Dermis blood vessel endothelial cell (primary cell): ENCODE measurements at places on chromosomes 7 and 10. TPM values are rescaled to one million over a fixed set of nuclear protein-coding genes. Genes with fewer than 3 reads are reported as not detected.
A peak's percentile ranks its signal among the peaks of the same experiment; 100 is the strongest.

COL26A1 gene
- total RNA-seq, result not detected in 2 replicates

DNA sequence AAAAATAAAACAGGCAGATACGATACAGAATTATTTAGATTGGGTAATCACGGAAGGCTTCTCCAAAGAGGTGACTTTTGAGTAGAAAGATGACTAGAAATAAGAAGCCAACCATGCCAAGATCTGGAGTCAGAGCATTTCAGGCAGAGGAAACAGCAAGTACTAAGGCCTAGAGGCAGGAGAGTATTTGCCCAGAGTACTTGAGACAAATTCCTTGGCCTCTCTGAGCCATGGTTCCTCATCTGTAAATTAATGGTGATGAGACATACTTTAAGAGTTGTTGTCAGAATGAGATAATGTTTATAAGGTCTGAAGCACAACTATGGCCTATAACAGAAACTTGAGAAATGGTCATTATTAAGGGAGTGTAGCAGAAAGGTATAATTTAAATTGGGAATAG is 15.8 kb upstream of the GPR37 start:
- no peak for DNase-seq

- no peak for DNase-seq
These were observed 22.6 kb downstream of the RNF216 start for GRCh38 chr7:5758753-5759335.

DNA sequence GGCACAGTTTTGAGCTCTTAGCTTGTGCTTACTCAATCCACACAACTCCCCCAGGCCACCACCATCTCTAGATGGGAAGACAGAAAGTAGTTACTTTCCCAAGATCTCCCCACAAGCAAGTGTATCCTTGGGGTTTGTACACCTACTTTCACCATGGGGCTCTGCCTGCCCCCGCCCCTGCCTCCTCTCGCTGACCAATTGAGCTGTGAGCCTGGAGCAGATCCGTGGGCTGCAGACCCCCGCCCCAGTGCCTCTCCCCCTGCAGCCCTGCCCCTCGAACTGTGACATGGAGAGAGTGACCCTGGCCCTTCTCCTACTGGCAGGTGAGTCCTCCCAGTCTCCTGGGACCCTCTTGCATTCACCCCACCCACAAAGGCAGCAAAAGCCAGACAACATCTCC is 2.0 kb downstream of the FXYD4 start:
- DNase-seq, result no peak

GRCh38 chr7:27155816-27156507 is 513 bp downstream of the HOXA7 start:
- peak; percentile 80 for DNase-seq

GOLGA7B gene
- under 0.01 and 0.05 TPM in 2 replicates for total RNA-seq

STAG3 gene
- 0.17 and 0.23 TPM in 2 replicates for total RNA-seq

- DNase-seq, result no peak
These were observed 317.7 kb downstream of the GLRX3 start for GRCh38 chr10:130453721-130454542.

TMEM213 gene
- not detected in 2 replicates for total RNA-seq

DNA sequence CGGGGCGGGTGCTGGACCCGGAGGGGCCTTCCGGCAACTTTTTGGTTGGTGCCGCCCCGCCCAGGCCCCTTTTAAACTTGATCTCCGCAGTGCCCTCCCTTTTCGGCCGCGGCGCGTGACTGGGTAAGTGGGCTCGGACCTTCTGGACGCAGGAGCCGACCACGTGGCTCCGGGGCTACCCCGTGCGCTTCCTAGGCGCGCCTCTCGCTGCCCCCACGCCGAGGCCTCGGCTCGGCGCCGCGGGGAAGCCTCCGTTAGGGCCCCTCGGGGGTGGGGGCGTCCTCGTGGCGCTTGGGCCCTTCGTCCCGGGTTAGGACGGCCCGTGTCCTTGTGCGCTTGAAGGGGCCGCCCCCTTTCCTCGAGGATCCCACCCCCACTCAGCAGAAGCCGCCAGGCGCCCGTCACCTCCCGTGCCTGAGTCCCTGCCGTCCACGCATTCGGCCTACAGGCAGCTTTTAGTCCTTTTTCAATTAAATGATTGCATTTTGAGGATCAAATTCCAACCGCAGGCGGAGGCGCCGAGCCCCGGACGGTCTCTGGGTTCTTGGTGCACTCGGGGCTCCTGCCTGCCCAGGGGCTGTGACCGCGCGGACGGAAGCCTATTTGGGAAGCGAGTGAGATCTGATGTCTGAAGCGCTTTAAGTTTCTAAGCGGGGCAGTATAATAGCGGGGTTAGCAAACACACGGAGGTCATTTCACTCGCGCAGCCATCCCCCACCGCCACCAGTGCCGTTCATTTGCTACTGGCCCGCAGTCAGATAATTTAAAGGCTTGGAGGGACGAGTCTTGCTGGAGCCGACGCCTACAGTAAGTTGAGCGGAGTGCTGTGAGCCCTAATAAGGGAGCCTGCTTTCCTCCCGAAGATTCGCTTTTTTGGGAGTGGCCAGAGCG is 31.8 kb upstream of the TOMM7 start:
- DNase-seq, result peak; percentile 74

- no peak for DNase-seq
These were observed 284.1 kb downstream of the KIF20B start for GRCh38 chr10:89985446-89985845.

GRCh38 chr10:95279042-95279820 is 11.6 kb downstream of the PDLIM1 start:
- DNase-seq, result peak; percentile 57

CALY gene
- not detected in 2 replicates for total RNA-seq

ASAH2B gene
- 1.4 and 2.2 TPM in 2 replicates for total RNA-seq

WEE2 gene
- total RNA-seq, result not detected in 2 replicates

GRCh38 chr10:69835875-69836730 is 34.4 kb downstream of the COL13A1 start:
- DNase-seq, result no peak

DNA sequence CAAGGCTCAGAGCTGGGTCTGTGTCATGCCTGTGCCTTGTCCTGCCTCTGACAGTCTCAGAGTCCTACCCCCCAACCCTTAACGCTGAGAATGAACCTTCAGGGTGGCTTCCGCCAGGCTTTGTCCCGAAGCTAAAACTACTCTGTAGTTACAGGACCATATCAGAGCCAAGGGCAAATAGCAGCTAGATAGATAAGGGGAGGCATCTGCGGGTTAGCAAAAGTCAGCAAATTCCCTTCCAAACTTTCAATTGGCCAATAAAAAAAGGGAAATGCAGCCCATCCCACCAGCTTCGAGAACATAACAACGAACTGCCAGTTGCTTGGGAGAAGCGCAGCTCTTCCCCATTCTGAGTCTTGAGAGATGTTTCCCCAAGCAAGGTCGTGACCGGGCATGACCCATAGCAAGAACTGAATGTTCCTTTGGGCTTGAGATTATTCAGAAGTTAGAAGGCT is 17.7 kb downstream of the CCL24 start:
- no peak for DNase-seq

GRCh38 chr7:39356172-39356925 is 209.9 kb upstream of the YAE1 start:
- no peak for DNase-seq

LIPM gene
- total RNA-seq, result not detected in 2 replicates

GRCh38 chr10:6926971-6927370 is 346.9 kb upstream of the PRKCQ start:
- DNase-seq, result no peak

DNA sequence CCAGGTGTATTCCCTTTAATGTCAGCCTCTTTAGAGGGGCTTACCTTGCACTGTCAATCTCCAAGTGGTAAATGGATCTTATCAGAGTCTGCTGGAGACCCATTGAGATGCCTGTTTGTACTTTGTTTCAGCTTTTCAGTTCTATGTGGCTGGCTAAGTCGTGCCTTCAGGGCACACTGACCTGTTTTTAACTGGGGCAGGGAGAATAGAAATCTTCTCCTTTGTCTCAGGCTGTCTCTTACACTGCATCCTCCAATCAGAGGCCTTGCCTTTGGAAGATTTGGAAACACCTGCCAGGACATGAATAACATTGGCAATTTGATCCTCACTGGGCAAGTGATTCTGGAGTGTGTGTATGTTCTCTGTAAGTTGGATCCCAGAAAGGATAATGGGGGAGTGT is 65.0 kb downstream of the POU6F2 start:
- DNase-seq, result no peak

DNA sequence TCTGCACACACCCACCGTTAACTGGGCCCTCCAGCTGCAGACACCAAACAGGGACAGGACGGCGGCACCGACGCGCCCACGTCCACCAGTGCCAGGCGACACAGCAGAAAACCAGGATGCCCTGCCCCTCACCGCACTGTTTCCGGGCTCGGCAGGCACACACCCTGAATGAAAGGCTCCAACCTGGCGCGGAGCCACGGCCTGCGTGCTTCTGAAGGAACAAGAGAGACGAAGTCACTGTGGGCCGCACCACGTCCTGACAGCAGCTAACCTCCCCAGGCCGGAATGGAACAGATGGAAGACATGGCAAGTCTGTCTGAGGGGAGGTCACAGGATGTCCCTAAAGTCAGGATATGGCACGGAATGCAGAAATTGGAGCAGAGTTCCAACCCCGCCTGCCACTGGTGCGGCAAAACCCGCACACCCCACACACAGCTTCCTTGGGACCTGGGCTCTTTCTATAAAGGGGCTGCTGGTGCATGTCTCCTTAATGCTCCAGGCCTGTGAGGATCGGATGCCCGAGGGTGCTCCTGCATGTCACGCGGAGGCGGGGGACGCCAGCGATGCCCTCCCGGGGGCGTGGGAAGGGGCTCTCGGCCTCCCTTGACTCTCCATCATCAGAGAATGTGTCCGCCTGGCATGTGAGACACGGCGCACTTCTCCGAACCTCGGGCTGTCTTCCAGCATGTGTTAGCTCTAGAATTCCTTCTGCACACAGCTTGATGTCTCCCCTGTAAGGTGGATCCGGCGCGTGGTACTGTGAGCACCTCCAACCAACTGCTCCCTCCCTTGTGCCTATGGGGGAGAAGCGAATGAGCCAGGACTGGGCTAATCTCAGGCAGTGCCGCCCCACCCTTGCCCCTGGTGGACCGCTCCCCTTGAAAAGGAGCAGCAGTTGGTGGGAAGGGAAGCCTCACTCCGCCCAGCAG is 3.9 kb upstream of the GPER1 start:
- DNase-seq, result peak; percentile 47

- DNase-seq, result no peak
These were observed 573.9 kb downstream of the TCERG1L start for GRCh38 chr10:130737621-130738020.

NPY gene
- not detected in 2 replicates for total RNA-seq

- no peak for DNase-seq
These were observed 323.4 kb upstream of the GRM3 start for GRCh38 chr7:86320341-86320740.

DNA sequence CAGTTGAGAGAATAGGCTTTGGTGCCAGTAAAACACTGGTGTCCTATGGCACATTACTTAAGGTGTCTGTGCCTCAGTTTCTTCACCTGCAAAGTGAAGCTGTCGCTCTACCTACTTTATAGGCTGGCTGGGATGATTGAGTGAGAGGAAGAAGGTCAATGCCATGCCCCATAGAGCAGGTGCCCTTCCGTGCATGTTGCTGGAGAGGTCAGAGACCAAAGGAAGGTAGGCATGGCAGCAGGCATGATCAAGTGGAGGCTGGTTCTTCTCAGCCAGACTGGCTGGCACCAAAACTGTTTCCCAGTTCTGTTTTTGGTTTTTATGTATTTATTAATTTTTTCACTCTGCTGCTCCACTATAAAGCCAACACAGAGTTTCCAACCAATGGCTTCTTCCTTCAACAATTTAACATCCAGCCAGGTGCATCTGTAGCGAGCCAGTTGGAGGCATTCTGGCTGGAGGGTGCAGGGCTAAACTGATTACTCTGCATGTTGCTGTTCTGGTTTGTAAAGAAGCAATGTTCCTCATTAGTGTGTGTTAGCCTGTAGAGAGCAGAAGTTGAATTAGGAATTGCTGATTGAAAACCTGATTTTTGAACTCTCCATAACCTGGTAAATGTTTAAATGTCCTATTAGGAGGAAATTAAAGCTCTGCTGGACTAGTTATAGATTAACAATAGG is 144.3 kb upstream of the TNS3 start:
- DNase-seq, result no peak

DNA sequence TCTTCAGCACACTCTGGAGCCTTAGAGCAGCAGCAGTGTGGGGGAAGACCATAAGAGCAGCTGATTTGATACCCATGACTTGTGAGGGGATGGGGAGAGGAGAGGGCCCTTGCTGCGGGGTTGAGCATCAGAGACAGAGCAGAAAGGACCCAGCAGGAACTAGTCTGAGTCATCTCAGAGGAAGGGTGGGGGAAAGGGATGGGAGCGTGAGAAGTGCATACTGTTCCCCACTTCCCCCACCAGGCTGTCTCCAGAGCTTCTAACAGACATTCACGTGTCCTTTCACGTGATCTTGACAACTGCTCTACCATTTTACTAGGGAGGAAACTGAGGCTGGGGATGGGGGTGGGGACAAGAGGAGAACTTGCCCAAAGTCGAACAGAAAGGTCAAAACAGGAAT is 38.7 kb downstream of the FAM241B start:
- no peak for DNase-seq

DNA sequence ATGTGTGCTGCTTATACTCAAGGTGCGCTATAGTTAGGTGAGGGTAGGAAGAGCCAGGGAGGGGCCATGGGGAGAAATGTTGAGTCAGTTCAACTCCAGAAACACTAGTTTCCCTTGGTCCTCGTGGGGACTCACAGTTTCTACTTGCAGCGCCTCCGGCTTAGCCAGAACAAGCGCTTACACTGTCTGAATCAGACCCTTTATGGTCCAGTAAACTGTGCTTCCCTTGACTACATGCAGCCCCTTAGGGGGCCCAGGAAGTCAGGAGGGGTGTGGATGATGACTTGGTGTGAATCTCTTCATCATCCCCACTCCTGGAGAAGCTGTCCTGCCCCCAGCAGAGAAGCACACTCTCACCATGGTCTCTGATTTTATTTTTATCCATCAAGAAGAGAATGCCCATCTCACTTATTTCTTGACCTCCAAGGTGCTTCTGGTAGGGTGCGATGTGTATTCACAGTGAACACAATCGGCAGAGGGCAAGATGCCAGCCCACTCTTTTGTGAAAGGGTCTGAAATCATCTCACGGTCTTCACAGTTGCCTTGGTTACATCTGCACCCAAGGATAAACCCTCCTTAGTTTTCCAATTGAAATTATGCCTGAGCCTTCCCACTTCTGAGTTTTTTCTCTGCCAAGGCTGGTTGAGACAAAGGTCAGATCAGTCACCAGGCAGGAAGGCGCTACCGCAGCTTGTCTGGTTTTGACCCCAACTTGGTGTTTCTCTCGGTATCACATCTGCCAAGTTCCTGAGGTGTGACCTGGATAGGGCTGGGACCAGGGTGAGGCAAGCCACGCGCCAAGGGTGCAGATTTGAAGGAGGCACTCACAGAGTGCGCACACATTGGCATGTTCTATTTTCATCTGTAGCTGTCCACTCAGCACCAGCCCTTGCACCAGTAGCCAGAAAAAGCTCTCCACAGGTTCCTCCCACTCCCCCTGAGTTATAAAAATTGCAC is 62.7 kb upstream of the LRRC4 start:
- no peak for DNase-seq
